Activated CD4-positive, alpha-beta T cell treated with anti-CD3 and anti-CD28 coated beads, Interleukin-2, amount 50 U/mL, for 24 hours (primary cell): ENCODE measurements at places on chromosomes 2 and 18.

DNA sequence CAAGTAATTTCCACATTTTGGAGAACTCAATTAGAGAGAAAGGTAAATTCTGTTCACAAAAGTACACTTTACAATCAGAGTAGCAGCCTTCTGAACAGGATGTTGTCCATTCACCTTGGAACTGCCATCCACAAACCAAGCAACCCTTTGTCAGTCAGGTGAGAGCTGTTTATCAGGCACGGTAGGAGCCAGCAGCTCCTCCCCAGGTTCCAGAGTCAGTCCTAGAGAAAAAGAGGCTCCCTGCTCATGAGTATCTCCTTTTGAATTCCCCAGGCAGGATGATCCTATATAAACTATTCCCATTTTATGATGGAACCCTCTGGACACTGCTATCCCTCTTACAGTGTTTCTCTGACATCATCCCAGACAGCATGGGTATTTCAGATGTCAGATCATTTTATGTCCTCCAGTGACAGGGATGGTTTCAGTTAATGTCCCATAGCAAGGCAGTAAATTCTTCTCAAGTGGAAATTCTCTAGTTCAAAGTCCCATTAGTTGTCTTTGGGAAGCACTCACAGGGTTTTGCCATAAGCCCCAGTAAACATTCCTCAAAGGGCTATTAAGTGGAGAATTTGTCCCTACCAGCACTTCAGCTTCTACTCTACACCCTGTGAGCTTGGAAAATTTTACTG, 34.5 kb upstream of the CSRNP3 start:
- no peak for DNase-seq

DNA sequence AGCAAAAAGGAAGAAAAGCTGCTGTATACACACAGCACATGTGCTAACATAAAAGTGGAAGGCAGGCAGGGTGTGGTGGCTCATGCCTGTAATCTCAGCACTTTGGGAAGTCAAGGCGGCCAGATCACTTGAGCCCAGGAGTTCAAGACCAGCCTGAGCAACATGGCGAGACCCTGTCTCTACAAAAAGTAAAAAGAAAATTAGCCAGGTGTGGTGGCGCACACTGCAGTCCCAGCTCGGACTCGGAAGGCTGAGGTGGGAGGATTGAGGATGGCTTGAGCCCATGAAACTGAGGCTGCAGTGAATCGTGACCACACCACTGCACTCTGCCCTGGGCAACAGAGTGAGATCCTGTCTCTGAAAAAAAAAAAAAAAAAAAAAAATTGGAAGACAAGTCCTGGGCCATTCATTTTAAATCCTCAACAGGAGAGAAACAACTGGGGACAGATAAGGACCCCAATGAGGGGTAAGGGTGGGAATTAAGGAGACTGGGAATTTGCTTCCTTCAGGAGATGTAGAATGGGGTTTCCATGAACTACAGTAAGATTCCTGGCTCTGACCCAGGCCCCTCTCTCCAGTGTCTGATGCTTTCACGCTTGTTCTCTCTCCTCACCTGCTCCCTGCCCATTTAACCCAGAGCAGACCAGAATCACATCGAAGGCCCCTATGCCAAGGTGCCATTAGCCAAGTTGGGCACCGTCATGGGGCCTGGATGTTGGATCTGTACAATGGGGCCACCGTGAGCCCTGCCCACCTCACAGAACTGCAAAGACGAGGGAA, 29.6 kb downstream of the TNS1 start:
- DNase-seq: no peak

DNA sequence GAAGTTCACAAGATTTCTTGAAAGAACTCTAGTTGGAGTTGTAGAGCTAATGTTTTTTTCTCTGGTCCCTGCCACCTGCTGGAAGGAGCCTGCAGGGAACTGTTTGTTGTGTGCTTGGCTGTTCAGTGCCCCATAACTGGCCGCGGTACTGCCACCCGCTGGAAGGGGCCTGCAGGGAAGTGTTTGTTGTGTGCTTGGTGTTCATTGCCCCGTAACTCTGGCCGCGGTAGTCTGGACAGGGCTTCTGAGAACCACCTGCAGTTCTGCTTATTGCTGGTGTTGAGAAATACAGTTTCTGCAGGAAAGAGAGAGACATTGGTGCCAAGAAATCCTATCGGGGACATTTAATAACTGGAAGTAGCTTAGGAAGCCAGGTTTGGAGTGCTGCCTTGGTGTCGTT, 58.1 kb downstream of the AGAP1 start:
- no peak for DNase-seq

DNA sequence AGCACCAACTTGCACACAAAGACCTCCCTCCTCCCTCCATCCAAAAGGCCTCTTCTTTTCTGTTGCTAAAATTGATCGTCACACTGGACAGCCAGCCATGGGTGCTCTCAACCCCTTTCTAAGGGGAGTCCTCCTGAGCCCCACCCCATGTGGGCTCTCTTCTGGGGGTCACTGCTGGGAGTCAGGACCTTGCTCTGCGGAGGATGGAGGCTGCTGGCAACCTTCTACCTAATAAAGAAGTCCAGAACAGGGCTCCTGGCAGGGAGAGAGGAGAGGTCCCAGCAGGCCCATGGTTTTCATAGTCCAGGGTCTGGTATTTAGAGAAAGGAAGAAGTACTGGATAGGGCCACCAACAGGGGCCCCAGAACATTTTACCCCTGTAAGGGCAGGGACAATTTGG, 67.6 kb upstream of the OTOS start:
- DNase-seq: no peak

GRCh38 chr2:113291191-113291590, 12.5 kb upstream of the PAX8 start:
- DNase-seq: no peak
